Effector memory CD8-positive, alpha-beta T cell (primary cell): ENCODE measurements at places on chromosomes 16 and 17.

- no peak for DNase-seq
Observed at GRCh38 chr17:18115517-18115916, 7.0 kb downstream of the MYO15A start.

DNA sequence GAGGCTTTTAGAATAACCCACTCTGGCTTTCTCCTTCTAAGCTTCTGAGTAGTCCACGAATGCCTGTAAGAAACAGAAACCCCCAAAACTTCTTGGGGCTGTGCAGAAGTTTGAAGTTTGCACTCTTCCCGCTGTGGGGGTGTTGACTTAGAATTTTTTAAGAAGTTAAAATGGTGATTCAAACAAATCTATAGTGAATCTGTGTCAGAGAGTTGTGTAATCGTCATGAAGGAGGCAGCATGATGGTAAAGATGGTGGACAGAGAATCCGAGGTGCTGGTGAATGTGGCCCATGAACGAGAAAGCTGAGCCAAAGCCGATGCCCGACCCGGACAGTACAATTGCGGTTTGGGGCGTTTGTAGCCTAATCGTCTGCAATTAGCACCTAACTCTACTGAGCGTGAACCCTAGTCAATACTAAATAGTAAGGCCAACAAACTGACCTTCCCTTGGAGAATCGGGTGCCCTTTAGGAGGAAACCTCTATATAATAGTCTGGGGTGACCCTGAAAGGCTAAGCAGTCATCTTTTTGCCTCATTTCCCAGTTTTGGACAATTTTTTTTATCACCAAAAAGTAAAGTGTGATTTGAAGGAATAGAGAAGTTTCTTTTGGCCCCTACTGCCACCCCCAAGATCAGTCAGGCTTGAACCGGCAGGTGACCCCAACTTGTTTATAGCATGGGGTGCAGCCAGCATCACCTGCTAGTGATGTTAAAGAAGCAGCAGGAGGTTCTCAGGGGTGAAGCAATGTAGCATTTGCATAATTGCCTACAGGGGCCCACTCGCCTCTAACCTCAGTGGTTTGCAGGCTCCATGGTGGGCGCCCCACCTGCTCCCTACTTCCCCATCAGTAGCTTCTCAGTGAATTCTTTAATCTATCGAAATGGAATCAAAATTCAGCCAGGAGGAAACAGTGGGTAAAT lies 11.2 kb downstream of the IRF8 start:
- no peak for DNase-seq

GRCh38 chr16:83689385-83689831 lies 118.4 kb upstream of the HSBP1 start:
- no peak for DNase-seq

DNA sequence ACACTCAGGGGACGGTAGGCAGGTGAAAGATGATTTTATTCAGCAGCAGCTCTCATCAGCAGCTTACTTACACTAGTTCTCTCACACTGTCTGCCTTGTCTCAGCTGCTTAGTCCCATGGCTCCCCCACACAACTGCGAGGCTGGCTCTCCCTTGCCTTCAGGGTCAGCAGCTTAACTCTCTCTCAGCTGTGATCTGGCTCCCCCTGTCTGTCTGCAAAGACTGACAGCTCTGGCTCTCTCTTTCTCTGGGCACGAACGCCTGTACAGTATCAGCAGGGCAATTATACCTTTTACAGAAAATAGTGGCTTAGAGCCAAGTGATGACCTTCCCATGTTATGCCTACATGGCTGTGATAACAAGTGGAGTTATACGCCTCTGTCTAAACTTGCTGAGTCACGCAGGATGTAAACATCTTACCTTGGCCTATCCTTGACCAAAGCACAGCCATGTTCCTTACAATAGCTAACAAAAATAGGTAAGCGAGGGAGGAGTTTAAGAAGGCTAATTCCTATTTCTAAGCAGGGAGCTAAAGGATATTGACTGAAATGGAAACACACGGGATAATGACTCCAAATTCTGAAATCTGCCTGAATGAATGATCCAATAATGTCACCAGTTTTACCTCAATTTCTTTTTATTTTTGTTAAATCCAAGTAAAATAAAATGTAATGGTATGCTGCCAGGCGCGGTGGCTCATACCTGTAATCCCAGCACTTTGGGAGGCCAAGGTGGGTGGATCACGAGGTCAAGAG lies 1.1 kb upstream of the NDUFAB1 start:
- DNase-seq = no peak

DNA sequence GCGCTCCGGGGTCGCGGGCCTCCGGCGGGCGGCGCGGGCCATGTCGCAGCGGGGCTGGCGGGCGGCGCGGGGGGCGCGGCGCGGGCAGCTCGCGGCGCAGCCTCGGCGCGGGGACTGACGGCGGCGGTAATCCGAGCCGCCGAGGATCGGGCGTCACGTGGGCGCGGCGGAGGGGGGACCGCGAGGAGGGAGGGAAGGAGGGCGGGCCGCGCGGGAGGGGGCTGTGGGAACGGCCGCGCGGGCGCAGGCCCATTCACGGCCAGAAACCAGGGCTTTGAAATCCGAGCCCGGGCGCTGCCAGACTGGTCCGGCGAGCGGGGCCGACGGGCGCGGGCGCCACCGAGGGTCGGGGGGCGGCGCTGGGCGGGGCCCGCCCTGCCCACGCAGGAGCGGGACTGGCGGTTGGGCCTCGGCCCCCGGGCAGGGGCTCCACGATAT lies at the start of gene MTSS2:
MTSS2 (minus strand) TSS at position 116 of the 438 bp plus-strand sequence. CDS start 262 bp downstream, outside the sequence.
- no peak for DNase-seq

DNA sequence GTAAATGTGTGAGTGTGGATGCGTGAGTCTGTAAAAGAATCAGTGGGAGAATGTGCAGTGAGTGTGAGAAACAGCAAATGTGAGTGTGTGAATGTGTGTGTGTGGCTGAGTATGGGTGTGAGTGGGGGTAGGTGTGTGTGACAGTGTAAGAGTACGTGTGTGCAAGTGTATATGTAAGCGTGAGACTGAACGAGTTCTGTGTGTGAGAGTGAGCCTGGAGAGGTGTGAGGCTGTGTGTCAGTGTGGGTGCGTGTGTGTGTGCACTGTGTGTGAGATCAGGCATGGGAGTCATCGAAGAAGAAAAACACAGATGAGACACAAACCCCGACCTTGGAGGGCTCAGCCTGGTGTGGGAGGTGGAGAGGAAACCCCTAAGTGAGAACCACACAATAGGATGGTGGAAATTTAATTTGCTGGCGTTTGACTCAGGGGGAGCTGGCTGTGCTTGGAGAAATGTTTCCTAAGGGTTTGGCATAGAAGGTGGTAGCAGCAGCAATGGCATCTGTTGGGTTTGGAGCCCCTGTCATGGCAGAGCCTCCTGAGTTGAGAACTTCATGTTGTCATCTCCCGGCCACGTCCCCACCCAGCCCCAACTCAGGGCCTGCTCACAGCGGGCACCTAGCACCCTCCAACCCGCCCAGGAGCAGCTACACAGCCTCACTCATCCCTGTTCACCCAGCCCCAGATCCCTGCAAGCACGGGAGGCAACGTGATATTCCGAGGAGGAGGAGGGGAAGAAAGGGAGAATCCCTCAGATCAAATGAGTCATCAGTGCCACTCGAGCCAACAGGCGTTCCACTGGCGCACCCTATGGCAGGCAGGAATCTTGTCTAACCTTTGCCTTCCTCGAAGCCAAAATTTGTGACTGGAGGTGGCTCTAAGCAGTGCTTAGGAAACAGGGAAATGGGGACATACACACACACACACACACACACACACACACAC lies 14.3 kb upstream of the NUBP1 start:
- no peak for DNase-seq

- DNase-seq = no peak
Observed at GRCh38 chr16:69942099-69942491, 9.0 kb upstream of the CLEC18A start.

- DNase-seq = no peak
Observed at GRCh38 chr16:5005916-5006315, 27.8 kb downstream of the NAGPA start.

- no peak for DNase-seq
Observed at GRCh38 chr16:89043636-89044417, 49.8 kb upstream of the ACSF3 start.

DNA sequence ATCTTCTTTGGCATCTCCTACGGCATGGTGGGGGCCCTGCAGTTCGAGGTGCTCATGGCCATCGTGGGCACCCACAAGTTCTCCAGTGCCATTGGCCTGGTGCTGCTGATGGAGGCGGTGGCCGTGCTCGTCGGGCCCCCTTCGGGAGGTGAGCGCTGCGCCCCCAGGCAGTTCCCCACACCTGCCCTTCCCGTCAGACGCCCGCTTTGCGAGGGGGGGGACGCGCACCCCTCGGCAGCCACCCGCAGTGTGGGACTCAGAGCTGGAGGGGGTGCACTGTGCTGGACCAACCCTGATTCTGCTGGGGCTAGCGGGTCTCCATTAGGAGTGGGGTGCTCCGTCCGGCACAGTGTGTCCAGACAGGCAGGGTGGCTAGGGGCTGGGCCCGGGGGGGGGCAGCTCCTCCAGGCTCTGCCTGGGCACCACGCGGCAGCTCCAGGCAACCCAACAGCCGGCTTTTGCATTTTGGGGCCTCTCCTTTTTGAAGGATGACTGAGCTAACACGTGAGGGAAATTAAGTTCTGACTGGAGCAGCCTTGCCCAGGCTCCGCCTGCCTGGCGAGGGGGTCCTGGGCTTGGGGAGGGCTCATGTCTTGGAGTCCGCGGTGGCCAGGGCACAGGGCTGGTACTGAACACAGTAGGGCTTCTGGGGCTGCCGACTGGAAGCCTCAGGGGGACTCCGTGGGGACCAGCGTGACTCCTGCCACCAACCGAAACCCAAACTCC lies 9.1 kb downstream of the SLC16A3 start:
- no peak for DNase-seq

DNA sequence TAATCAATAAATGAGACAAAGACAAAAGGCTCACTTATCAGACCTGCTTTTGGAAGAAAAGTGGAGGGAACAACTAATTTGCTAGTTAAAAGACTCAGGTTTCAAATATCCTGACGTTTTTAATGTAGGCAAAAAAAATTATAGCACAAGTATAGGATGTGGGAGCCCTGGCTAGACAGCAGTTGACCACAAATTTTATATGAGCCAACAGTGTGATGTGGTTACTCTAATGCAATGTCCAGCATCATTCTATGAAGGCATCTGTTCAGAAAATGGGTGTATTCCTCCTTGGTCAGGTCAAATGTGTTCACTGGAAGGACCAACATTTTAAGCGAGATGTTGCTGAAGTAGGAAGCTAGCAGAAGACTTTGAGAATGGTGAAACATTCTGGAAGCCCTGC lies 237.4 kb downstream of the MAP2K6 start:
- no peak for DNase-seq
